ENCODE measurements at places on chromosomes 4 and X.

- DNase-seq: no peak
These were observed 19.6 kb downstream of the CAMK2D start for GRCh38 chr4:113741956-113742355.

GRCh38 chr4:98669577-98669976, 11.2 kb upstream of the TSPAN5 start:
- DNase-seq: no peak

- DNase-seq: peak; percentile 64
These were observed 15.0 kb upstream of the TRIM2 start for GRCh38 chr4:153189016-153189801.

DNA sequence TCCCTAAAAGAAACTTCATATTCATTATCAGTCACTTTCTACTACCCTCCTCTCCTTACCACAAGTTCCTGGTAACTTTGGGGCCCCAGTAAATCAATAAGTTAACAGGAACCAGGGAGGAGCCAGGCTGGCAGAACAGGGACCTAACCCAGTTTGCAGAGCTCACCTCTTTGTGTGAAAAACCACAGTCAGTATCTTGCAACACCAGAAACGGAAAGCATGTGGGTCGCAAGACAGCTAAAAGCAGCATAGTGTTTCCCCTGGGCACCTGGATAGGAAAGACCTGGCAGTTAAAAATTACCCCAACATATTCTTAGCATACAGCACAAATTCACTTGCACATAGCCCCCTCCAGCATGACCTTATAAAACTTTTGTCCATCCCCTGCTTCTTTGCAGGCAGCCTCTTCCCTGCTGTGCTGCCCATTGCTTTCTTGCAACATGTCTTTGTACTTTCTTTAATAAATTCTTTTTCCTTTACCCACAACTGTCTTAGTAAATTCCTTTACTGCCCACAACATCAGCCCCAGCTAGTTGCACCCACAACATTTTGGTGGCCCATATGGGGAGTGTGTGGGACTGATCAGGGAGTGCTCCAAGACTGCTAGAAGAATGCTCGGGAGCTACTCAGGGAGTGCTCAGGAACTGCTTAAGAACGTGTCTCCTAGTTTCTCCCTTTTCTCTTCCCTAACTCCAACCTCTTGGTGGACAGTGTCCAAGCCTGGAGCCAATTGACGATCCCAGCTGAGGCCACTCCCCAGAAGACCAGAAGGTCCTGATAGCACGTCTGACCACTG, 83.4 kb downstream of the MSN start:
- DNase-seq: peak; percentile 88

GRCh38 chr4:67714248-67714583, 13.3 kb upstream of the UBA6 start:
- peak; percentile 73 for DNase-seq

GRCh38 chr4:94338681-94339351, 3.8 kb downstream of the HPGDS start:
- peak; percentile 39 for DNase-seq

- no peak for DNase-seq
These were observed 69.7 kb downstream of the PPP1R2C start for GRCh38 chrX:42708222-42708621.

GRCh38 chrX:154515090-154515965, 704 bp downstream of the FAM3A start:
- DNase-seq: peak; percentile 23

- DNase-seq: no peak
These were observed 162.9 kb upstream of the SPIN4 start for GRCh38 chrX:63513825-63514568.

DNA sequence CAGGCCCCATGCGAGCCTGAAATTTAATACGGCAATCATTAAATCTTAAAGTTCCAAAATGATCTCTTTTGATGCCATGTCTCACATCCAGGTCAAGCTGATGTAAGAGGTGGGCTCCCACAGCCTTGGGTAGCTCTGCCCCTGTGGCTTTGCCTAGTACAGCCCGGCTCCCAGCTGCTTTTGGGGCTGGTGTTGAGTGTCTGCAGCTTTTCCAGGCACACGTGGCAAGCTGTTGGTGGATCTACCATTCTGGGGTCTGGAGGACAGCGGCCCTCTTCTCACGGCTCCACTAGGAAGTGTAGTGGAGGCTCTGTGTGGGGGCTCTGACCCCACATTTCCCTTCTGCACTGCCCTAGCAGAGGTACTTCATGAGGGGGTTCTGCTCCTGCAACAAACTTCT, 588.9 kb downstream of the CENPC start:
- DNase-seq: no peak

GRCh38 chrX:85375333-85375738, 4.1 kb downstream of the POF1B start:
- peak; percentile 68 for DNase-seq

DNA sequence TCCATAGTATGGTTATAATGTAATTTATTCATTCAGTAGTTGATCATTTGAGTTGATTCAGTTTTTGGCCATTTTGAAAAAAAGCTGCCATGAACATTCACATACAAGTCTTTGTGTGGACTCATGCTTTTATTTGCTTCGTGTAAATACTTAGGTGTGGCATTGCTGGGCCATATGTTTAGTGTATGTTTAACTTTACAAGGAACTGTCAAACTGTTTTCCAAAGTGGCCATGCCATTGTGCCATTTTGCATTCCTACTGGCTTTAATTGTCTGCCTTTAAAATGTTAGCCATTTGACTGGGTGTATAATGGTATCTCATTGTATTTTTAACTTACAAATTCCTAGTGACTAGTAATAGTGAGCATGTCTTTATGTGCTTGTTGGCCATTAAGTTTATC, 8.8 kb downstream of the MTM1 start:
- DNase-seq: no peak

DNA sequence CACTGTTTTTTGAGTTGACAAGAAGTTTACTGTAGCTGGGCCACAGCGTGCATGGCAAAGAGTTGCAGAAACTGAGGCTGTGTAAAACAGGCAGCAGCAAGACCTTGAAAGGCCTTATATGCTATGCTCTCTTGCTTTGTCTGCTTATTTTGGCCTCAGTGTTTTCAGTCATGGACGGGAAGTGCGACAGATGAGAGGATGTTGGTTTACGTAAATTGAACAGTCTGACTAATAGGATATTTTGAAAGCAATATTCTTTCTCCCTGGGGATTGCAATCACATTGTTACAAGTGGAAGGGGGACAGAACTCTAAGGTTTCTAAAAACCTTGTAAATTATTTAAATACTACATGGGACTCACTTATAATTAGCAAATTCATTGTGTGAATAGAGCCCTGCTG, 32.2 kb upstream of the MAGEA10 start:
- DNase-seq: no peak

GRCh38 chrX:103629318-103630170, 769 bp downstream of the TCEAL1 start:
- DNase-seq: peak; percentile 76

DNA sequence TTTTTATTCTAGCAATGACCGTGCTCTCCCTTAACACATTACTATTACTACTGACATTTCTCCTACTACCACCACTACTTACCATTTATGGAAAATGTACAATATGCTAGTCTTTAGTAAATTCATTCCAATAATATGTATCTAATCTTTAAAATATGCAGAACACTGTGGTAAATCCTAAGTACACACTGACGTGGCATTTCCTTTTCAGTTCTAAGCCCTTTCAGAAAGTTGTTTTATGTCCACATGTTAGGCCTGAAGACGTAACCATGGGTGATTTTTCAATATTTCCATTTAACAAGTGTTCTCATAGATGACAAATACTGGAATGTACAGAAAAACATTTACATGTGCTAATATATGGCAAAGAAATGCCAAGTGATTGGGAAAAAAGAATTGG, 268.6 kb upstream of the SLIT2 start:
- DNase-seq: no peak

Data from OCI-M1 (cell line).